ENCODE measurements at places on chromosomes 7 and 10.

- no peak for DNase-seq
These were observed 196.8 kb downstream of the PPP1R3A start for GRCh38 chr7:113722006-113722405.

DNA sequence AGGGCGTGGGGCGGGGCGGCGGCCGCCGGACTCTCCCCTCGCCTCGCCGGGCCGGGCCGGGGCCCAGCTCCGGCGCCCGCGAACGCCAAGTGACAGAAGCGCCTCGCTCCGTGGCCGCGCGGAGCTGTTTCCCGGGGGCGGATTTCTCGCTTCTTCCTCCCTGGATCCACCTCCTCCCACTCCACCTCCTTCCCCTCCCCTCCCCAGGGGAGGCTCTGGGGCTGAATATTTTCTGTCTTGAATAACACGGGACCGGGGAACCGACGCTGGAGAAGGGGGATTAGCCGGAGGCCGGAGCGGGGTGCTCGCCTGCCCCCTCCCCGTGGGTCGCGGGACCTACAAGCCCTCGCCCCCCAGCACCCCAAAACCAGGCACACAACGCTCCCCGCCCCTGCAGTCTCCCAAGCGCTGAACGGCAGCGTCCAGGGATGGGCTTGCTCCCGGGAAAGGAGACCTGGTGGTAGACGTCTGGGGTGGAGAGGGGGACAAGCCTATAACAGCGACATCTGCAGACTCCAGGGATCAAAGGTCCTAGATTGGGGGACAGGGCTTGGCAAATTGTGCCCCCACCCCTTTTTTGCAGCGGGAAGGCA, at the start of gene ARHGAP21:
ARHGAP21 (minus strand) TSS at position 100 of the 593 bp plus-strand sequence. CDS start 1,988 bp downstream, outside the sequence.
- DNase-seq, result peak; percentile 70

DNA sequence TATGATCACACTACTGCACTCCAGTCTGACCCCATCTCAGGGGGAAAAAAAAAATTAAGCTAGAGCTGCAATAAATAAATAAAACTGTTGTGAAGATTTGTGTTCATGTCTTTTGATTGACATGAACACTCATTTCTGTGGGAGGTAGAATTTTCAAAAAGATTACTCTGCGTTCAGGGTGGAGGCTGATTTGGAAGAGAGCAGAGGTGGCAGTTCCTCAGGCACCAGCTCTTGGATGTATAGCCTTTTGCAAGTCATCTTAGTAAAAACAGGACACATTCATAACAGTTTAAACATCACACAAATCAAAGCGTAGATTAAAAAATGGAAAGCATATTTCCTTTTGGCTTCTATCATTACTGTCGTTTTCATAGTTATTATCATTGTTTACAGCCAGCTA, 243.5 kb upstream of the LRGUK start:
- DNase-seq, result no peak

DNA sequence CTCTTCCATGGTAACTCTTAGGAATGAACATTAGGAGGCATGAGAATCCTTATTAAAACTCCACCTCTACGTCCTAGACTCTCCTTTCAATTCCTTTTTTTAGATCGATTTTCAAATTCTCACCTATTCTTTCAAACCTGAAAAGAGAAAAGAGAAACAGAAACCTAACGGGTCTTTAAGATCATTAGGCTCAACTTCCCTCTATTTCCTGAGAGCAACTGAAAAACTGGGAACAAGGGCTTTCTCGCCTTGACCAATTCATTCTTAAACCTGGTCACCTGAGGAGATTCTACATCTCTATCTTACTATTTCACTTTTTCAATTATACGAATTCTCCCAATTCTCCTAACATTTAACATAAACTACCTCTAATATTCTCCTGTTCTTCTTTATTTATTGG, 2.8 kb downstream of the TFEC start:
- no peak for DNase-seq

DNA sequence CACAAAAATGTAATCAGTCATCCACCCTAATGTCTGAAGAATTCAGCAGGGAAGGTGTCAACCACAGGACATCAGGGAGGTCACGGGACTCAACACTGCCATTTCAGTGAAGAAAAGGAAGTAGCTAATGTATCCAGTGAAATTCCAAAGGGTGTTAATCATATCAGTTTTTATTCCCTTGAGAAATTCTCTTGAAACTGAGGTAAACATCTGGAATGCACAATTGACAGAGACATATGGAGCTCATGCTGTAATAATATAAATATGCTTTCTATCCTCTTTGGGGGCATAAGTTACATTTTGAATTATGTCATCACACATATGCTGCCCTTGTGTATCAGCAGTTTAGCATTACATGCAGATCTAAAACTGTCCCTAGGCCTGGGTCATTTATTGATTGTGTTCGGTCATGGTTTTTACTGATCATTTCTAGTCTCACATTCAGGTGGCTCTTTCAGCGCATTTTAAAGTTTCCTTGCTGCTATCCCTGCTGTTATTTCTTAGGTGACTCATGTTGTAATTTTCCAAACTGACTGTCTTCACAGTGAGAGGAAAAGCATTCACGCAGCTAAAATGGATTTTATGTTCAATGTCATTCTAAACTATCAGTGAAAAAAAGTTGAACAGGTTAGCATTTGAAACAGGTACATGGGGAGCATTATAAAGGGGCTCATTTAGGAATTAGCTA, 273.9 kb downstream of the TSPAN12 start:
- no peak for DNase-seq

All from GM10248 (cell line).